Neural progenitor cell (in vitro differentiated cells): ENCODE measurements at places on chromosomes 3 and 15. TPM values are rescaled to one million over a fixed set of nuclear protein-coding genes. Genes with fewer than 3 reads are reported as not detected.

GRCh38 chr3:178246004-178246403 is 290.2 kb upstream of the KCNMB2 start:
- DNase-seq = no peak
- H3K4me1 ChIP-seq = peaks cover 3% of the 10 kb centered on the region
- no peak overlapping the region for H3K27ac ChIP-seq
- H3K4me3 ChIP-seq = no peak overlapping the region
- H3K27me3 ChIP-seq = no peaks in the 10 kb centered on the region
- H3K36me3 ChIP-seq = no peaks in the 10 kb centered on the region

- H3K27ac ChIP-seq = no peak overlapping the region
- H3K36me3 ChIP-seq = no peaks in the 10 kb centered on the region
- no peak overlapping the region for H3K4me3 ChIP-seq
- DNase-seq = no peak
- peaks cover 50% of the 10 kb centered on the region for H3K27me3 ChIP-seq
Observed at GRCh38 chr3:45056608-45057301, 30.7 kb downstream of the CLEC3B start.

- no peak for DNase-seq
- no peak overlapping the region for H3K27ac ChIP-seq
- no peaks in the 10 kb centered on the region for H3K4me1 ChIP-seq
- H3K36me3 ChIP-seq = no peaks in the 10 kb centered on the region
Observed at GRCh38 chr3:67401921-67402320, 252.5 kb downstream of the SUCLG2 start.

The EEF1AKMT4 gene
- total RNA-seq = 3.7 and 6.0 TPM in 2 replicates

The DAZL gene
- total RNA-seq = 3.2 and 4.7 TPM in 2 replicates

The NPHP3 gene
- total RNA-seq = 34.7 and 73.1 TPM in 2 replicates

The PRR20G gene
- total RNA-seq = not detected in 2 replicates
